ENCODE measurements at places on chromosomes 2 and 18.
A peak's percentile ranks its signal among the peaks of the same experiment; 100 is the strongest.

DNA sequence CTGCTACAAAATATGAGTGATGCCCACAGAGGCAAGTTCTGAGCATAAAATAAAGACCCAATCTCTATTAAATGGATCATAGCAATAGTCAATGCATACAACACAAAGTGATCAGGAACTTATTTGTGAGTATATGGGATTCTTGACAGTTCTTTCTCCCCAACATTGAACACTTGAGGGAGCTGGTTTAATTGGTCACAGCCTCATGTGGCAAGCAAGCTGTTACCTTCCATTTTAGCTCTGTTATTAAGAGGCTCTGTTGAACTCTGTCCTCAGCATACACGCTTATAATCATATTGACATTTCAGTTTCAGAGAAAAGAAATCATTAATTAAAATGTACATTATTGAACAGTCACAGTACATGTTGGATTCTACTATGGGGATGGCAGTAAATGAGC lies 37.6 kb upstream of the PAX3 start:
- no peak for DNase-seq

GRCh38 chr18:11089931-11090715 lies 59.2 kb downstream of the PIEZO2 start:
- DNase-seq: no peak

- no peak for DNase-seq
Measured at GRCh38 chr2:9230881-9231280, 24.3 kb downstream of the ASAP2 start.

DNA sequence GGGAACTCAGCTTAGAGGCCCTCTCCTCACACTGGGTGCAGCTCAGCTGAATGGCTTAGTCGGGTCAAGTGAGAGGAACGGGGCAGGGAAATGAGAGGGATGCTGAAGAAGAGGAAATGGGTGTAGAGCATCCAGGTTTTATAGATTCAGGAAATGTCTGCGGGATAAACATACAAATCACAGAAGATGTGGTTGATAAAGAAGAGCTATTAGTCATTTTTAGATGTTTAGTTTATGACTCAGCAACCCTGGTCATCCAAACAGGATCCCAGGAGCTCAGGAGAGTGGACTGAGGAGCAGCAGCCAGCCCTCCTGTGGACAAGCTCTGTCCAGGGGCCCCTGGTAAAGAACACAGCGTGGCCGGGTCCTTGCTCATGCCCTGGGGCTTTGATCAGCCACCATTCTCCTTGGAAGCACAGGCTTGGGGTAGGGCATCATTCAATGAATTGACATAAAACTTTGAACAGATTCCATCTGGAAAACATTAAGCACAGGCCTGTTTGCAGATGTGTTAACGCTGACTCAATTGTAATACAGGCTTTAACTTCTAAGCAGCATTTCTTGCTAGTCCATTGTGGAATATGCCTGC lies 83.0 kb downstream of the NPAS2 start:
- no peak for DNase-seq

DNA sequence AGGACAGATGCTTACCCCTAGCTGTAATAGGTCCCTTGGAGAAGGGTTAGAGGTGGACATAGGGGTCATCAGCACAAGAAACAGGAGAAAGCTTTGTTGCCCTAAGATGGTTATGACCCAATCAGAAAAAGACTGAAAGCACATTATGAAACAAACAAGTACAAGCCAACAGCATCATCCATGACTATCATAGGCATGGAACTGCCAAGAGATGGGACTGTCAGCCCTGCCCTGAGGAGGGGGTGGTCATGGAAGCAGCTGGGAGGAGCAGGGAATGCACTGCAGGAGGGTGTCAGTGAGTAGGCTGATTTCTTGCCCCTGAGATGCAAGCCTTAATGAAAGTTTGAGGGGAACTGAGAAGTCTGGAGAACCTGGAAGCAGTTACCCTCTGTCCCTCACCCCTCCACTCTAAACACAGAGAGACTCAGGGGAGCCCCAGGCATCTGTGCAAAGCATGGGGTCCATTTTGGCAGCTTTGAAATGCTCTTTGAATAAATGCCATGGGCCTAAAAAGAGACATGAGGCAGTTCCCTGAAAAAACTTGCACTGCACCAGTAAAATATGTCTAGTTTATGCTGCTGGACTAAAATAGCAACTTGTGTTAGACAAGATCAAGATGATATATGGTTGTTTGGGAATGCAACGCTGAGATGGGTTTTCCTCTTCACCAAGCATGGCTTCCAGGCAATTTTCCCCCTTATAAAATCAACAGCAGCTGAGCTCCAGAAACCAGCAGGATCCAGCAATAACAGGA lies 122.7 kb upstream of the ZFP36L2 start:
- DNase-seq: no peak

GRCh38 chr2:208142240-208142924 lies 3.6 kb downstream of the CRYGB start:
- DNase-seq: no peak

- DNase-seq: no peak
Measured at GRCh38 chr2:128347171-128347558, 28.5 kb upstream of the HS6ST1 start.

DNA sequence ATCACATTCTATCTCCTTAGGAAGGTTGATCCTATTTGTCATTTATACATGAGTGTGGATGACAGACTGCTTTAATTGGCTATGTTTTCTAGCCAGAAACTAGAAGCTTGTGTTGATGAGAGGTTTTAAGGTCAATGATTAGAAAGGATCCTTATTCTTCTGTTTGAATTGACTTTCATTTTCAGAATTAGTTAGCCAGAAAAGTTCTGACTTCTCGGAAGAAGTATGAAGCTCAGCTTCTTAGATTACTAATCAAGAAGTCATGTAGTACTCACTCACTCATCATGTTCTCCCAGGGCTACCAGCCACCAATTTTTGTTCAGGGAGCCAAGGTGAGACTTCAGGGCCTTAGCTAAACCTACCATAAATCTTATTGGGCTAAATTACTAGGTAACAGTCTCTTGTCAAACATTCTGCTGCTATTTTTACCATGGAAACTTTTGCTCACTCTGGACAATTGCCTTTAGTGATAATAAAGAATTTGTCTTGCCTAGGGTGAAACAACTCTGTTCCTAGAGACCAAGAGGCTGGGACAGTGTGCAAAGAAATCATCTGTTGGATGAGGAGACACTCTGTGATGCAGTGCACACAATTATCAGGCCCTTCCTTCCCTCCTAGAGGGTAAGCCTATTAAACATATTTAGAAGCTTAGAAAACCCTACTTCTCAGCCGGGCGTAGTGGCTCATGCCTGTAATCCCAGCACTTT lies 111.6 kb upstream of the DNMT3A start:
- no peak for DNase-seq

GRCh38 chr18:42636309-42636708 lies 479.2 kb downstream of the RIT2 start:
- no peak for DNase-seq

DNA sequence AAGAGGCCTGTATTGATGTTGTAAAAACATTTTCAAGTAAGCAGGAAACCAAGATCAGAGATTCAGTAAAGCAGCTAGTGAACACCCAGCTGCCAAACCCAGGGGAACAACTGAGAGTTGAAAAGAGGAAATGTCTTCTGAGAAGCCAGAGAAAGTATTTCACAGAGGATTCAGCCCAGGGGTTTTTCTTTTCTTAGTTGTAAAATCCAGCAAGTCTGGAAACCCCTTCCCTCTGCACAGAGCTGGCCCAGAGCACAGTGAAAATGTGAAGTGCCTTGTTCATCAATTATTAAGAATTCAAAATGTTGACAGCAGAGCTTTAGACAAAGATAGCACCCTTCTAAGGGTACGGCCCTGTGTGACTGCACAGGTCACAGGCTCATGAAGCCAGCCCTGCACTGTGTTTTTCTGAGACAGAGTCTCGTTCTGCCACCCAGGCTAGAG lies 28.4 kb downstream of the AFF3 start:
- DNase-seq: no peak

- no peak for DNase-seq
Measured at GRCh38 chr2:240401781-240402551, 33.5 kb upstream of the GPC1 start.

- DNase-seq: no peak
Measured at GRCh38 chr2:221958224-221958623, 340.6 kb downstream of the PAX3 start.

GRCh38 chr2:134621939-134622705 lies 96.7 kb downstream of the TMEM163 start:
- no peak for DNase-seq

- no peak for DNase-seq
Measured at GRCh38 chr2:170823898-170824215, 7.2 kb downstream of the GAD1 start.

- peak; percentile 53 for DNase-seq
Measured at GRCh38 chr2:113390124-113390849, 47.2 kb upstream of the ZNG1B start.

DNA sequence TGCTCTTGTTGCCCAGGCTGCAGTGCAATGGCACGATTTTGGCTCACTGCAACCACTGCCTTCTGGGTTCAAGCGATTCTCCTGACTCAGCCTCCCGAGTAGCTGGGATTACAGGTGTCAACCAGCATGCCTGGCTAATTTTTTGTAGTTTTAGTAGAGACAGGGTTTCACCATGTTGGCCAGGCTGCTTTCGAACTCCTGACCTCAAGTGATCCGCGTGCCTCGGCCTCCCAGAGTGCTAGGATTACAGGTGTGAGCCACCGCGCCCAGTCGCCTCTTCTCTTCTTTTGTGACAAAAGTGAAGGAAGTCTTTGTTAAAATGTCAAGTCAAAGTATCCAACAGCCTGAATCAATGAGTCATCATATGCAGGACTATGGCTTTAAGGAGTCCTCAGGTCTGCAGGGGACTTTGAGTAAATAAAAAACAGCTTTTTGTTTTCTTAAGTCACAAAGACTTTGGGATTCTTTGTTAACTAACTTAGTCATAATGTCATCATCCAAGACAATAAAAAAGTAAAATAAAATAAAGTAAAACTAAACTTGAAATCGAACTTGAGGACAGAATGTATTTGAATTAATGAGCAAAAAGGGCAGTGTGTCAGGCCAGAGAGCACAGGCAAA lies 1153.2 kb downstream of the SUCLG1 start:
- no peak for DNase-seq

DNA sequence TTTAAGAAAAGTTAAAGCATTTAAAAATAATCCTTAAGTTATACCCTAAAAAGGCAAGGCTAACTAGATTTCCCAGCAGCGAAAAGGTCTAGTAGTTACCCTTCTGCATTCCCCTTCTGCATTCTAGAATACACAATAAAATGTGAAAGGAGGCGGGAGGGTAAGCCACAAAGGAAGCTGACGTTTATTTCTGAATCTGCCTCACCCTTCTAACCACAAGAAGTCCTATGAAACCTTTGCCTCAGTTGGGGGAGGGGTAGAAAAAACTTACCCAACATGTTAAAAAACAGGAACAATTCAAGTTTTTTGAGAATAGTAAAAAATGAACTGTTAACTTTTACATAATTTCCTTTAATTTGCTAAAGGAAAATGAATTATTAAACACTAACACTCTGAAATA lies 11.3 kb downstream of the STK17B start:
- DNase-seq: no peak

DNA sequence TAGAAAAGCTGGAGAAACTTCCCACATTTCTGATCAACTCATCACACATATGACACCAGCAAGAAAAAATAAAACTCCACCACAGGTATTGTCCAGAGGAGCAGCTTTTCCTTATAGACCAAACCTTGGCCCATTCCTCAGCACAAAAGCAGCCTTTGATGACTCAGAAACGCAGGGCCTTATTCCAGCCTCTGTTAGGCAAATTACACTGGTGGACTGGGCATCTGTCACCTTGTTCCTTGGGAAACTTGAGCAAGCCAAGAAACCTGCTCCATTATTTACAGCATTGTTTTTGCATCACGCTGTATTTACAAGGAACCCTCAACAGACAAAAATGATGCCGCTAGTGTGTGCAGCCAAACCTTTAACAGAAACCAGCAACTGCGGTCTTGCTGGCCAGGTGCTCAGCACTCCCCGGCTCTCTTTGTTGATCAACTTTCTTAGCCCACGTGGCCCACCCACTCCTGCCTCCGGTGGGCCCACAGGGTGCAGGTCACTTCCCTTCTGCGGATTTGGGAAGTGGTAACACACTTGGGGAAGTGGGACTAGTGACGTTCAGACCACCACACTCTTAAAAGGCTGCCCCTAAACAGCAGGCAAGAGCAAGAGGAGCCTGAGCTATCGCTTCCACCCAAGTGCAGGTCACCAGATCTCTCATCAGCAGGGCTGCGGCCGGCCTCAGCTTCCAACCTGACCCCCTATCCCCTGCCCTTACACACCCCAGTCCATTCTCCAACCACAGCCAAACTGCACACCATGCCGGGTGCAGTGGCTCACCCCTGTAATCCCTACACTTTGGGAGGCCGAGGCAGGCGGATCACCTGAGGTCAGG lies 1.5 kb downstream of the AP1S3 start:
- DNase-seq: no peak

DNA sequence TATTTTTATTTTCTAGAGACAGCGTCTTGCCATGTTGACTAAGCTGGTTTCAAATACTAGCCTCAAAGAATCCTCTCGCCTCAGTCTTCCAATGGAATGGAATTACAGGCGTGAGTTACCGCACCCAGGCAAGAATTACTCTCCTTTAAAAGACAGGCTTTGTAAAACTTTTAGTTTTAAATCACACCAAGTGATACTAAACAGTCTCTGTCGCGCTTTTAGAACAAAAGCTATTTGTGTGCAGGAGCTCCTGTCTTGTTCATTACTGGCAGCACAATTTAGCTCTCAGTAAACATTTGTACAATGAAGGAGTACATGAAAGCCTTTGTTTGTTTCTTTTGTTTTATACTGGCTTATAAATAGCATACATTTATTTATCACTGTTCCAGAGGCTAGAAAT lies 1719.2 kb upstream of the PIK3C3 start:
- no peak for DNase-seq

- peak; percentile 14 for DNase-seq
Measured at GRCh38 chr2:100730290-100730868, 89.6 kb upstream of the NPAS2 start.

GRCh38 chr2:233838726-233839446 lies 15.4 kb downstream of the HJURP start:
- no peak for DNase-seq

DNA sequence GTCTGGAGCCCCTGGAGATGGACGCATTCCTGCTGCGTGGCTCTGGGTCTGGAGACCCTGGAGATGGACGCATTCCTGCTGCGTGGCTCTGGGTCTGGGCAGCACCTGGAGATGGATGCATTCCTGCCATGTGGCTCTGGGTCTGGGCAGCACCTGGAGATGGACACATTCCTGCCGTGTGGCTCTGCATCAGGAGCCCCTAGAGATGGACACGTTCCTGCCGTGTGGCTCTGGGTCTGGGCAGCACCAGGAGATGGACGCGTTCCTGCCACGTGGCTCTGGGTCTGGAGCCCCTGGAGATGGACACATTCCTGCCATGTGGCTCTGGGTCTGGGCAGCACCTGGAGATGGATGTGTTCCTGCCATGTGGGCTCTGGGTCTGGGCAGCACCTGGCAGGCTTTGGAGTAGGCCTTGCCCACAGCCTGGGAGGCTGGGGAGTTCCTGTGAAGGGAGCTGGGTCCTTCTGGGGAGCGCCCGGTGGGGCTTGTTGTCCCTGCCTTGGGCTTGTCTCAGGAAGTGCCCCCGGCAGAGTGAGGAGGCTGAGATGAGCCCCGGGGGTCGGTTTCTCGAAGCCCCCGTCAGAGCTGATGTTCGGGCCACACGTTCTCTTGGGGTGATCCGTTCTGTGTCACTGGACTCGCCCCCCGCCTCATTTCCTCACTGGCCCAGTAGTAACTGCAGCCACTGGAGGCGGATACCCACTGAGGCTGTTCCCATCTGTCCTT lies 41.0 kb downstream of the SH3BP4 start:
- no peak for DNase-seq

- DNase-seq: no peak
Measured at GRCh38 chr2:178397002-178397605, 53.9 kb downstream of the PRKRA start.

GRCh38 chr2:58204195-58204959 lies 36.7 kb downstream of the FANCL start:
- no peak for DNase-seq
